Activated CD8-positive, alpha-beta memory T cell treated with anti-CD3 and anti-CD28 coated beads, Interleukin-2, amount 10 ng/mL, durations not matched to agents 7 days and 5 days (primary cell): ENCODE measurements at places on chromosomes 7 and 10. TPM values are rescaled to one million over a fixed set of nuclear protein-coding genes. Genes with fewer than 3 reads are reported as not detected.

GRCh38 chr10:79331226-79331625 is 16.0 kb upstream of the PPIF start:
- no peaks in the 10 kb centered on the region for H3K27me3 ChIP-seq
- H3K27ac ChIP-seq: peak overlapping the region; percentile 82
- peaks cover 26% of the 10 kb centered on the region for H3K4me1 ChIP-seq
- H3K4me3 ChIP-seq: no peak overlapping the region
- DNase-seq: no peak

Gene CALML3
- not detected for total RNA-seq

- H3K36me3 ChIP-seq: peaks cover 24% of the 10 kb centered on the region
- no peaks in the 10 kb centered on the region for H3K27me3 ChIP-seq
- H3K27ac ChIP-seq: no peak overlapping the region
Measured at GRCh38 chr7:103093429-103093828, 18.5 kb downstream of the ARMC10 start.

Gene RPEL1
- total RNA-seq: not detected

- no peak overlapping the region for H3K4me3 ChIP-seq
- H3K4me1 ChIP-seq: peaks cover 65% of the 10 kb centered on the region
- H3K27me3 ChIP-seq: no peaks in the 10 kb centered on the region
- DNase-seq: no peak
- H3K27ac ChIP-seq: no peak overlapping the region
Measured at GRCh38 chr10:119503821-119504220, 38.7 kb downstream of the RGS10 start.

Gene ASB13
- total RNA-seq: 8.0 TPM

GRCh38 chr7:16400893-16401275 is 20.5 kb downstream of the CRPPA start:
- no peaks in the 10 kb centered on the region for H3K27me3 ChIP-seq
- no peaks in the 10 kb centered on the region for H3K4me1 ChIP-seq
- H3K27ac ChIP-seq: no peak overlapping the region
- no peak for DNase-seq
- H3K4me3 ChIP-seq: no peak overlapping the region

GRCh38 chr10:28077889-28078288 is 79.0 kb upstream of the ODAD2 start:
- no peak for DNase-seq
- H3K4me3 ChIP-seq: no peak overlapping the region
- H3K27me3 ChIP-seq: no peaks in the 10 kb centered on the region
- no peaks in the 10 kb centered on the region for H3K4me1 ChIP-seq
- no peaks in the 10 kb centered on the region for H3K36me3 ChIP-seq
- H3K27ac ChIP-seq: no peak overlapping the region

Gene CALHM3
- not detected for total RNA-seq

DNA sequence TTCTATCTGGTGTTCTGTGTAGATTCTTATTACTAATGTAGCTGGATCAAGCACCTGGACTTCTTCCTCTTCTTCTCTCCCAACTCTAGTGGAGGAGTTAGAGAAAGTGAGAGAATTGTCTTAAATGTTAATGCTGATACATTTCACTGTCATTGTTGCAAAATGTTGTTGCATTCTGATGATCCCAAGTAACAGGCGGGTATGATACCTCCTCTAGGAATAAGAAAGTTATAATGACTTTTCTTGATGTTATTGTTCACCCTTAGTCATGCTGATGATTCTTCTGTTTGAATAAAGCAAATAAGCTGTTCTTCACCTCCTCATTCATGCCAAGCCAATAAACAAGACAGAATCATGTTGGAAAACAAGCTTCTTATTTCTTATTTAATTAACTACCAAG is 9.1 kb downstream of the CHRM2 start:
- DNase-seq: no peak
- no peak overlapping the region for H3K27ac ChIP-seq
- no peaks in the 10 kb centered on the region for H3K36me3 ChIP-seq
- H3K4me3 ChIP-seq: no peak overlapping the region
- no peaks in the 10 kb centered on the region for H3K27me3 ChIP-seq
- no peaks in the 10 kb centered on the region for H3K4me1 ChIP-seq

Gene CALML5
- total RNA-seq: not detected

Gene AS3MT
- 0.41 TPM for total RNA-seq

DNA sequence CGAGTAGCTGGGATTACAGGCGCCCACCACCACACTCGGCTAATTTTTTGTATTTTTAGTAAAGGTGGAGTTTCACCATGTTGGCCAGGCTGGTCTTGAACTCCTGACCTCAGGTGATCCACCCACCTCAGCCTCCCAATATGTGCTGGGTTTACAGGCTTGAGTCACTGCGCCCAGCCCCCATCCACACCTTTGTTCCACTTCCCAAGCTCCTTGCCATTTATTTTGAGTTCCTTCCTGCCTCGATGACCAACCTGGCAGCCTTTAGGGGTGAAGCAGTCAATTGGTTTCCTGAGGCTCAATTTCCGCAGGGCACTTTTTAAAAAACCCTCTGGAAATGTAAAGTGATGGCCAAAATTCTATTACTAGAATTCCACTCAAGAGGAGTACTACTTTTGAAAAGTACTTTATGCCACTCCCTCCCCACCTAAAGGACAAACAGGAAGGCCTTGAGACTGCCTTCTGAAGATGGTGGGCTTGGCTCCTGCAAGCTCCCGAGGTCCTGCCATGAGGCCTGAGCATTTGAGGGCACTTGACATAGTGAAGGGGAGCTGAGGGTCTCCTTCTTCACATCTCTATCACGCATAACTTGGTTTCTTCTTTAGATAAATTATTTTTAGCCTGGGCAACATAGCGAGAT is 32.5 kb upstream of the RBM33 start:
- no peak overlapping the region for H3K27ac ChIP-seq
- H3K4me1 ChIP-seq: no peaks in the 10 kb centered on the region
- DNase-seq: no peak
- H3K27me3 ChIP-seq: peaks cover 7% of the 10 kb centered on the region
- H3K4me3 ChIP-seq: no peak overlapping the region

DNA sequence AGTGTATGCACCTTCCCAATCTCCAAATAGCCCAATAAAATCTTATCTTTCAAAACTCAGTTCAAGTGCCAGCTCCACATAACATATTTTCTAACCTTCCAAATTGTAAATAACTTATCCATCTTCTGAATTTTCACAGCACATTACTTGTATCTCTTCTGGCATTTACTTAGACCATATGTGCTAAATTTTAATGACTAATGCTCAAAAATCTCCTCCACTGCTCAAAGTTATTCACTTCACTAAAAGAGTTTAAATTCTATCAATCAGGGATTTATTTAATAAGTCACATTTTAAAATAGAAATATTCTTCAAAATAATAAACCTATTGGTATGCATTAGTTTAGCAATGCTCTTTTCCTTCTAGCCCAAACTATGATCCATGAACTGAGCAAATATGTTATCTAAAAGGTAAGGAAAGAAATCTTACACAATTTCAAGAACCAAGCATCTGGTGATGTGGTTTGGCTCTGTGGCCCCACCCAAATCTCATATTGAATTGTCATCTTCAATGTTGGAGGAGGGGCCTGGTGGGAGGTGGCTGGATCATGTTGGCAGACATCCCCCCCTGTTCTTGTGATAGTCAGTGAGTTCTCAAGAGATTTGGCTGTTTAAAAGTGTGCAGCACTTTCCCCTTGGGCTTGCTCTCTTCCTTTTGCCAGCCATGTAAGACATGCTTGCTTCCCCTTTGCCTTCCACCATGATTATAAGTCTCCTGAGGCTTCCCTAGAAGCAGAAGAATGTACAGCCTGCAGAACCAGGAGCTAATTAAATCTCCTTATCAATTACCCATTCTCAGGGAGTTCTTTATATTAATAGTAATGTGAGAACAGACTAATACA is 28.1 kb upstream of the GPR22 start:
- peaks cover 10% of the 10 kb centered on the region for H3K4me1 ChIP-seq
- no peak overlapping the region for H3K4me3 ChIP-seq
- no peak overlapping the region for H3K27ac ChIP-seq
- H3K36me3 ChIP-seq: peaks cover 14% of the 10 kb centered on the region
- DNase-seq: no peak
- no peaks in the 10 kb centered on the region for H3K27me3 ChIP-seq

- no peaks in the 10 kb centered on the region for H3K4me1 ChIP-seq
- H3K4me3 ChIP-seq: no peak overlapping the region
- H3K36me3 ChIP-seq: no peaks in the 10 kb centered on the region
Measured at GRCh38 chr7:141201145-141201885, 127.5 kb downstream of the TMEM178B start.

Gene STAMBPL1
- total RNA-seq: 53.0 TPM

Gene SPDYE16
- total RNA-seq: not detected

DNA sequence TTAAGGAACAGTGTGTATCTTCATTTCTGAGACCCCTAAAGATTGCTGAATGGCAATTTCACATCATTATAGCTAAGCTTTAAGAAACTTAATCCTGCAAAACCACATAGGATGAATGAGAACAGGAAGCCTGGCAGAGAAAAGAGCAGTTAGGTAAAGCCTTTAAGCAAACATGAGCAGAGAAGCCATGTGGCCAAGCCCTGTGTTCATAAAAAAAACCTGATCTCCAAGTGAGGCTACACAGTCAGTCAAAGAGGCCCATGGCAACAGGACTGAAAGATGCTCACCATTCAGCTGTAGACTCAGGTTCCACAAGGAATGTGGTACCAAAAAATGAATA is 9.3 kb downstream of the LIPA start:
- H3K27ac ChIP-seq: no peak overlapping the region
- DNase-seq: no peak
- H3K4me1 ChIP-seq: peaks cover 7% of the 10 kb centered on the region

DNA sequence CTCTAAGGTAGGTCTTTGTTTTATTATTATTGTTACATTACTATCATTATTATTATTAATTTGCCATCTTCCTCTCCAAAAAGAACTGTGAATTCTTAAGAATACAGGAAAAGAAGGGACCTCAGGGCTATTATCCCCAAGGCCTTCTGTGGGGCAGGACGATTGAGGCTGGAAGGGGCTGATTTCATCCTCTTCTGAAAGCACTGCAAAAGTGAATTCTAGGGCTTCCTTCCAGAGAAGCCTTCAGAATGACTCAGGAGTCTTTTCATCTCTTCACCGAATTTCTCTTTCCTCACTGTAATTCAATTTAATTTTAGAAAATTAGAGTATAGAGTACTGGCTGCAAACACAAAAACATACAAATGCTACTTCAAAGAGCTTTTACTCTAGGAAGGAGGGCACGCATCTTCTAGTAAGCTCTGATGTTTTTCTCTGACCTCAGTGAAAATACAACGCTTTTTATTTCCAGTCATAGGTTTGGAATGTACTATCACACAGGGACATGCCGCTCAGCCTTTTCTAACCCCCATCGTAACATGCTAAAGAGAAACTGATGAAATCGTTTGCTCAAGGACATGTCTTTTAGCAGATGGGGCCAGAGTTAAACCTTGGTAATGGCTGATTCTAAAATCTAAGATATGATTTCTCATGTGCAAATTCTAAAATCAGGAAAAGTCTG is 280.2 kb upstream of the PITRM1 start:
- peaks cover 5% of the 10 kb centered on the region for H3K4me1 ChIP-seq
- H3K27ac ChIP-seq: no peak overlapping the region
- no peak overlapping the region for H3K4me3 ChIP-seq
- peaks cover 36% of the 10 kb centered on the region for H3K27me3 ChIP-seq
- H3K36me3 ChIP-seq: no peaks in the 10 kb centered on the region
- no peak for DNase-seq

- peaks cover 19% of the 10 kb centered on the region for H3K4me1 ChIP-seq
- no peak overlapping the region for H3K4me3 ChIP-seq
- H3K27me3 ChIP-seq: no peaks in the 10 kb centered on the region
- DNase-seq: no peak
Measured at GRCh38 chr10:101967713-101968112, 88.3 kb downstream of the ARMH3 start.

Gene SFTPA1
- not detected for total RNA-seq
